ENCODE measurements at places on chromosomes 12 and 14.

- H3K4me1 ChIP-seq: no peaks in the 10 kb centered on the region
- no peak for DNase-seq
- no peaks in the 10 kb centered on the region for H3K36me3 ChIP-seq
- no peaks in the 10 kb centered on the region for H3K27me3 ChIP-seq
- H3K4me3 ChIP-seq: no peak overlapping the region
- no peak overlapping the region for H3K27ac ChIP-seq
These were observed 329.8 kb downstream of the MED13L start for GRCh38 chr12:115947696-115948062.

DNA sequence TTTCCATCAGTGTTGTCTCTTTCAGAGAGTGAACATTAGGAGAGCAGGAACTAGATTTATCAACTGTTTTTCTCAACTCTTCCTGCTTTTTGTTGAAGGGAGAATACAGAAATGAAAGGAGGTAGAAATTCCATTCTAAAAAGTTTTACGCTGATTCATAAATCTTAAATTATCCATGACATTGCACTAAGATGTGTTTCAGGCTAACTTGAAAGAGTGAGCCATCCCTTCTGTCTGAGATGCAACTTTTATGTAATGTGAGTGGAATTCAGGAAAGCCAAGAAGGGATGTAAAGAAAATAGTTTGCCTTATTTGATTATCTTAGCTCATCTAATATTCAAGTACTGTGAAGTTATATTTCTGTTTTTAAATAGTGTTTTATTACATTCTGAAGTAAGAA, 349.5 kb upstream of the RGS6 start:
- no peak overlapping the region for H3K4me3 ChIP-seq
- DNase-seq: no peak
- peaks cover 14% of the 10 kb centered on the region for H3K4me1 ChIP-seq
- H3K27me3 ChIP-seq: no peaks in the 10 kb centered on the region

DNA sequence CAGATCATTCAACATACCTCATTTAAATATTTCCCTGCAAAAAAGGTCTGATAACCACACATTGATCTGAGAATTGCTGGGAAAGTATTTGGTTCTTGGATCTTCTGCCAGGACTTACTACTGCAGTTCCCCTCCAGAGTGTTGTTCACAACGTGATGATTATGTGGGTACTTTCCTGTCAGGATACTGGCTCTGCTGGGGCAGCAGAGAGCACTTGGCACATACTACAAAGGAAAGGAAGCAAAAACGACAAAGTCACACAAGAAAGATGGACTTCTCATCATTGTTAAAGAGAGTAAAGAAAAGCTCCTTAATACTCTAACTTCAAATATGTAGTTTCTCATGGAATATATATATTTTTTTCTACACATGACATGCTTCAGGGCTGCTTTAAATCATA, 11.5 kb downstream of the GNS start:
- no peaks in the 10 kb centered on the region for H3K36me3 ChIP-seq
- H3K27me3 ChIP-seq: no peaks in the 10 kb centered on the region
- no peak overlapping the region for H3K4me3 ChIP-seq
- DNase-seq: no peak
- peaks cover 12% of the 10 kb centered on the region for H3K4me1 ChIP-seq

DNA sequence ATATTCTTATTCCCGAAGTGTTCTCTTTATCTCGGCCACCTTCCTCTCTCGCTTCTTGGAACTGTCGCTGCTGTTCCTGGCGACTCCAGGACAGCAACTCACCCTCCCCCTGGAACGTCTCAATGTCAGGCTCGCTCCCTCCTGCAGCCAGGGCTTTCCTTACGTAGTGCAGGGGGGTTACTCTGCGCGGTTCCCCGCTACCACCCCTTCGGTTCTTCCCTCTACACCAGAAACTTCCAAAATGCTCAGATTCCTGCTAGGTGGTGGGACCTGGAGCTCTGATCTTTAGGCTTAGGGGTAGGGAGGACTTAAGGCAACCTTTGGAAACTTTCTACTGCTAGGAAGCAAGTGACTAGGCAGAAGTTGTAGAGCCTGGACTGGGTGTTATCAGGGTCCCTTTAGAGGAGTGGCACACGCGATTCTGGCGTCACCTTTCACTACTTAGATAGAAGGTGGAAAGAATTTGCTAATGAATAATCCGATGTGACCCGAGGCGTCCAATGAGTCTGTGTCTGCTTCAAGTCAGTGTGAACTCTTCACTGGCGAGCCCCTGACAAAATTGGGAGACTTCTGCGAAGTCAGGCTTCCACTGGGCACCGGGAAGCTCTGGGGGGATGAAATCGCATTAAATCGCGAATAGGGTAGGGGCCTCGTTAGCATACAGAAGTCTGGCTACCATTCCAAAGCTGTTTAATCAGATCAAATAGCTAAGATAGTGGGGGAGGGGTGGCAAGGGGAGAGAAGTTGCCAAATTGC, 900 bp upstream of the DPF3 start:
- peak; percentile 39 for DNase-seq
- H3K27me3 ChIP-seq: peaks cover 7% of the 10 kb centered on the region
- H3K27ac ChIP-seq: peak overlapping the region; percentile 27
- peak overlapping the region; percentile 68 for H3K4me3 ChIP-seq
- H3K4me1 ChIP-seq: no peaks in the 10 kb centered on the region

GRCh38 chr14:75046275-75046674, 5.0 kb downstream of the MLH3 start:
- H3K4me3 ChIP-seq: no peak overlapping the region
- no peaks in the 10 kb centered on the region for H3K27me3 ChIP-seq
- H3K36me3 ChIP-seq: no peaks in the 10 kb centered on the region
- peaks cover 10% of the 10 kb centered on the region for H3K4me1 ChIP-seq
- DNase-seq: no peak
- H3K27ac ChIP-seq: no peak overlapping the region

GRCh38 chr14:99530407-99531155, 49.4 kb downstream of the CCNK start:
- H3K27ac ChIP-seq: no peak overlapping the region
- H3K4me1 ChIP-seq: no peaks in the 10 kb centered on the region
- H3K4me3 ChIP-seq: no peak overlapping the region
- no peaks in the 10 kb centered on the region for H3K36me3 ChIP-seq
- no peaks in the 10 kb centered on the region for H3K27me3 ChIP-seq

- H3K36me3 ChIP-seq: no peaks in the 10 kb centered on the region
- H3K27me3 ChIP-seq: no peaks in the 10 kb centered on the region
- no peak overlapping the region for H3K27ac ChIP-seq
- DNase-seq: no peak
These were observed 91.1 kb downstream of the SCARB1 start for GRCh38 chr12:124772289-124773170.

DNA sequence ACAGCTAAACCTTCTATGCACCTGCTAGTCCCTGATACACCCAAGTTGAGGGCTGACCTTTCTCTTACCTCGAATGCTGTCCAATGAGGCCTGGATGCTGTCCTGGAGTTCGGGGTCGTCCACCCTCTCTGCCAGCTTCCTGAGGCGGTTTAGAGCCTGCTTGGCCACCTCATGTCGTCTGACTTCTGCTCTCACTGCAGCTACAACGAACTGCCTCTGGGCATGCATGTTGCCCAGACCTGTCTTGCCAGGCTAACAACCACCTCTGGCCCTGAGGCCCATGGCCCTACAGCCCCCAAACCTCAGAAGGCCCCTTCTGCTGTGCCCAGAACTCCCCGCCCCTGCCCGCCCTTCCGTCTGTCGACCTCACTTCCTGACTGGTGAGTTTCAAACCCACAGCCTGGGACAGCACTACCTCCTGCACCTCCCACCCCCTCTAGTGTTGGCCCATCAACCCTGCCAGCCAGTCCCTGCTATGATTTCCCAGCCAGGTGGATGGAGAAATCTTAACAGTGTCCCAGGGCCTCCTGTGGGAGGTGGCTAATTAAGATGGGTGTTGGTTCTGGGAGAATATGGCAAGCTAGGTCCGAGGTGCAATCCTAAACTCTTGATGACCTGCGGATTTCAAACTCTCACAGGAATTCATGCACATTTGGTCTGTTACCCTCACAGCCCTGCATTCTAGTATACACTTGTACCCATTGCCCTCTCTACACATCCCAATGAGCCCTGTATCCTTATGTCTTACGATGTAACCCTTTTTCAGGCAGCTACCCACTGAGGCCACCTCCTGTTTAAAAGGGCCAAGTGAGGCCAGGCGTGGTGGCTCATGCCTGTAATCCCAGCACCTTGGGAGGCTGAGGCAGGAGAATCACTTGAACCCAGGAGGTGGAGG, 2.7 kb upstream of the TSPAN31 start:
- peaks cover 15% of the 10 kb centered on the region for H3K4me1 ChIP-seq
- H3K36me3 ChIP-seq: no peaks in the 10 kb centered on the region
- no peak for DNase-seq
- no peak overlapping the region for H3K4me3 ChIP-seq
- no peaks in the 10 kb centered on the region for H3K27me3 ChIP-seq

DNA sequence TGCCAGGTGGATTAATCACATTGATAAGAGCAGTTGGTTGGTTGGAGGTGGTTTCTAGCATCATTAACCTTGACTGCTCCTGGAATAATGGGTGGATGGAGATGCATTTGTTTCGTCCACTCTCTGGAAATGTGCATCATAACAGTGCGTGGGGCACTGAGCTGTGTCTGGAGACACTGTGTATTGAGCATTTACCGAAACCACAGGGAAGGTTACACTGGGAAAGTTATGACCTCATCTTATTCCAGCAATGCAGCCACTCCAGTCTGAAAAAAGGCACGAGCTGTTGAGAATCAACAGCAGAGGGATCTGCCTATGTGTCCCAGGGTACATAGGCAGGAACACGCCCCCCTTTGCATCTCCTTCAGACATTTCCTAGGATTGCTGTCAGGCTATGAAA, 27.2 kb downstream of the RNFT2 start:
- H3K27me3 ChIP-seq: no peaks in the 10 kb centered on the region
- H3K27ac ChIP-seq: no peak overlapping the region
- no peak for DNase-seq
- H3K4me3 ChIP-seq: no peak overlapping the region
- H3K4me1 ChIP-seq: no peaks in the 10 kb centered on the region

GRCh38 chr12:76455582-76456345, 103.8 kb downstream of the OSBPL8 start:
- H3K27me3 ChIP-seq: no peaks in the 10 kb centered on the region
- no peak overlapping the region for H3K27ac ChIP-seq
- no peak overlapping the region for H3K4me3 ChIP-seq
- DNase-seq: no peak

DNA sequence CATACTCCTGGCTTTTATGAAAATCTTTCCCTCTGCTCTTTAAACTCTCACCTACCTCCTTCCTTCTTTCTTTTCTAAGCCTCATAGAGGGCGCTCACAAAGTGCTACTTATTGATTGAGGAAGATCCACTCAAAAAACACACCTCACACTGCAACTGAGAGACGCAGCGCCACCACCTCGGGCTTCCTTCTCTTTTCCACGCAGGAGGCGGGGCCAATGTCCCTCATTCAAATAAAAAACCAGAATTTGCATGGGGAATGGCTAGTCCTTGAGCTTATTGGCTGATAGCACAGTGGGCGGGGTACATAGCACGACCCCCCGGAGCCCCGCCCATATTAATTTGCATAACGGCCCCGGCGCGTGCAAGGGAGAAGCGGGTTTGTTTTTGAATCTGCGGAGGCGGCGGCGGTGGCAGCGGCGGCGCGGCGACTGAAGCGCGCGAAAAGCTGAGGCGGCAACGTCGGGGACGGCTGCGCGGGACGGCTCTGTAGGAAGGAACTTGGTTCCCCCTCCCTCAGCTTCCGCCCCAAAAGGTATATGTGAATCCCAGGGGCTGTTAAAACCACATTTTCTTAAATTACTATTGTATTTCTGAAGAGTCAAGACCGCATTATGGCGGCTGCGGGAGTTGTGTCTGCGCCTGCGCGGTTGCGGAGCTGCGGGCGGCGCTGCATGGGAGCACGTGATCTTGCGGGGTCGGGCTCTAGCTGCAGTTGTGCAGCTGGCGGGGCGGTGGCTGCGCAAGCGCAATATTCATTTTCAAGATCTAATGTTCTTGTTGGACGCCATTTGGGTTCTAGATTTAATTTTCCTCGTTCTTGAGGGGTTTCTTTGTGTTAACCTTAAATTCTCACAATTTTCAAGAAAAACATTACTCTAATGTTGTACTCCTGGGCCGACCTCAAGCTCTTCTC, at the start of gene ATF7IP:
TSS of gene ATF7IP (plus strand) at position 389 of the 915 bp plus-strand sequence. CDS start 58,234 bp downstream, outside the sequence.
- H3K36me3 ChIP-seq: no peaks in the 10 kb centered on the region
- peak within 1 kb of the TSS; percentile 97 for H3K27ac ChIP-seq
- H3K27me3 ChIP-seq: no peaks in the 10 kb centered on the region
- H3K4me1 ChIP-seq: peaks cover 6% of the 10 kb centered on the region
- peak within 1 kb of the TSS; percentile 60 for H3K4me3 ChIP-seq
